ENCODE measurements at places on chromosomes 2 and 18. TPM values are rescaled to one million over a fixed set of nuclear protein-coding genes. Genes with fewer than 3 reads are reported as not detected.

DNA sequence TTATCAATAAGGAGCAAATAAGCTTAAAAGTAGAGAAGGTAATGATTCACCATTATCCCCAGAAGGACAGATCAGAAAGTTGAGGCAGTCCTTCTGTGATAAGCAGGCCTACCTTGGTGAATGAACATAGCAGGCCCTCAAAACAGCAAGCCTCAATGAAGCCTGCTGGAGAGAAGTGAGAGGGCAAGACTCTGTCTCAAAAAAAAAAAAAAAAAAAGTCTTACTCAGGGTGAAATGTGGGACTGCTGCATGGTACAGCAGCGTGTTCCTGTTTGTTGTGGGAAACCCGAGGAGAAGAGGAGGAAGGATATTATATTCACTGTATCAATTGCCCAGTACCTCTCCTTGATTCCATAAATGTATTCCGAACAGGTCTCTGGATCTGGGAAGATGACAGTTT, 8.7 kb upstream of the HAT1 start:
- DNase-seq = no peak

TAF1B gene
- 8.1 TPM for total RNA-seq

DNA sequence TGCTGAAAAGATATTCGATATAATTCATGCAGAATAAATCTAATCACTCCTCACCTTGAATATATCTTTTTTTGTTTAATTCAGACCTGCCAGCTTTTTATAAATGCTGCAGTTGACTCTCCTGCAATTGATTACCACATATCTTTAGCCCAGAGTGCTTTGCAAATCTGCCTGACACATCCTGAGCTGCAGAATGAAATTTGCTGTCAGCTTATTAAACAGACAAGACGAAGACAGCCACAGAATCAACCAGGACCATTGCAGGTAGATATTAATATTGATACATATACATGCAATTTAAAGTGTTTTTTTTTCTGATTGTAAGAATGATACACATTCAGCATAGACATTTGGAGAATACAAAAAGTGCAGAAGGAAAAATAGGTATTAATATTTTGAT, 35.6 kb upstream of the DYNC2LI1 start:
- DNase-seq = no peak

CAPN13 gene
- not detected for total RNA-seq

DNA sequence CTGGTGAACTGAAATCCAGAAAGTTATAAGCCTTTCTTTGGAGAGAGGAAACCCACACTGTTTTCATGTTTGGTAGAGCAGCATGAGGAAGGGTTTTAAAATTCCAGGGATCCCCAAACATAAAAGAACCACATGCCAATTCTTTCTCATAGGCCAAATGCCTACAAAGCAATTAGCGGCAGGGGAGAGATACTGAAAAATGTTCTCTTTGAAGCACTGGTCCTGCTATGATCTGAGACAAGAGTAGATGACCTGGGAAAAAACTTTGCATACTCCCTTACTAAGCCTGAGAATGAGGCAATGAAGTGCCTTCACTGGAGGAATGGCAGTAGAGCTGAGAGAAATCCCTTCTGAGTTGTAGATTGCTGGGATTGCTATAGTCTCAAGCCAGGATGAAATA, 1261.7 kb downstream of the DSC3 start:
- no peak for DNase-seq

GRCh38 chr18:47204908-47205522, 28.9 kb upstream of the IER3IP1 start:
- DNase-seq = no peak

- DNase-seq = no peak
These were observed 1.8 kb downstream of the NGEF start for GRCh38 chr2:233011268-233011650.

DNA sequence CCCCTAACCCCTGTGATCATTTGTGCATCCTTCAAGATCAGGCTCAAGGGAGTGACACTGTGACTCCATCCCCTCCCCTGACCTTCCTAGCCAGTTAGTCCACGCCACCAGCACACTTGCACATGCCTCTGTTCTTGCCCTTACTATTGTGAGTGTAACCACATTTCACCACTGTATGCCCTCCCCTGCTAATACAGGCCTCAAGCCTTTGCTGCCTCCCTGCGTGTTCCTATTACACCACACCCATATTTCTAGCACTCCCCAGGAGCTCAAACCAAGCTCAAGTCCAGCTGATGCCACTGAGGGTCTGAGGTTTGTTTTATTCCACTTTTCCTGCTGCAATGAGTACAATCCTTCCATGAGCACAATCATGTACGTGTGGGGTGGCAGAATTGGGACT, 288.9 kb upstream of the FBXO11 start:
- no peak for DNase-seq

DNA sequence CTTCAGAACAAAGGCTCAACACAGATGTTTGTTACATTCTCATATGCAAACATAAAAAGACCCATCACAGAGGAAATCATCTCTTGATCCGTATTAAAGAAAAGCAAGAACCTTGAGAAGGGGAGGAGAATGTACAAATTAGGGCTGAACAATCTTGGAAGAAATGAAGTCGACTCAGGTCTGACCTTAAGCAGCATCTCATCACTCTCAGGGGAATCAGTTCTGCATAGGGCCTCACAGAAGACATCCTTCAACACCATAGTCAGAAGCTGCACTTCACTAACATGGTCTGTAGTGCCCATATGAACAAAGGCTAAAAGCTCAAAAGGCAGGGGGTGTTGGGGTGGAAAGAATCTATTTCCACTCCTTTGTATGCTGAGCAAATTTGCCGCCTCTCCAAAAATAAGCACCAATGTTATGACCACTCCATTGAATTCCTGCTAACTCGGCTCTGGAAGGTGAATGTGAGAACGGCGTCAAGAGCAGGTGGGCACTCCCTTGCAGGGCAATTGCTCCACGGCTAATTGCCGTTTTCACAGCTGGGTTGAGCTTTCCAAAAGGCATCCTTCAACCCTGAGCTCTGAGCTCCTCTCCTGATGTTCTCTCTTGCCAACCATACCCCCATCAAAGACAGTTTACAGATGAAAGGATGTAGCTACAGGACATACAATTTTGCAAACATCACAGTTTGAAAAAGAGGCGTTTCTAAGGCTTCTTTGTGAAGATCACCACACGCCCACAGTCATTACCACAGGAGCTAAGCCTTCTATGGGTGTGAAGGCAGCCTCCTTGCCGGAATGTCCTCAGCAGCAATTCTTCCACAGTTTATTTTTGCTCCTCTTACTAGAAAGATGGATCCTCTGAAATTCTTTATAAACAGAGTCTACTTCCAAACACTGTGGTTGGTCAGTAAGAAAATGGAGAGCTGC, 10.0 kb downstream of the KLF7 start:
- DNase-seq = no peak

CD8B2 gene
- total RNA-seq = not detected

DNA sequence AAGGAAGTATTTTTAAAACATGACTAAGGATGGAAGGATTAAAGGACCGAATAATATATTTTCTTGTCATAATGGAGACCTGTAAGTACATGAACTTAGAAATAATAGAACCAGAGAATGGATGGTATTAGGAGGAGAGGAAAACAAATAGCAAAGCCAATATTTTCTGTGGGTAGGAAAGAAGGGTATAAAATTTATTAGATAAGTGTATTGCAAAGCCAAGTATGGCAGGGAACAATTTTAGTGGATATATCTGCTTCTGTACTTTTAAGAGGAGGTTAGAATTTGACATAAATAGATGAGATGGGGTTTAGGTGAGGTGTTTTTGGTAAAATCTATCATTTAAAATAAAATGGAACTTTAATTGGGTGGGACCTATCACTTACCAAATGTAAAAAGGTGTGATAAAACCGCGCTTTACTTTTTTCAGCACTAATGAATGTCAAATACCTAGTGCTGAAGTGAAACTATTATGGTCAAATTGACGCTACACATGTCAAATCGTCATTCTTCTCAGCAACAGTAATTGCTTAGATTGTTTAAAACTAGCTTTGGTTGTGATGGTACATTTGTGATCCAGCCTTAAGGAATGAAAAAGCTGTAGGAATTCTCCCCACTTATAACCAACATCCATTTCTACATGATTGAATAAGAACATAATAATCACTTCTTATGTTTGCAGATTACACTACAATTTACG, 78.1 kb upstream of the ZEB2 start:
- no peak for DNase-seq

MLPH gene
- total RNA-seq = 121 TPM

TUBA4B gene
- total RNA-seq = not detected

GRCh38 chr2:178177066-178177679, 17.1 kb upstream of the OSBPL6 start:
- no peak for DNase-seq

DNA sequence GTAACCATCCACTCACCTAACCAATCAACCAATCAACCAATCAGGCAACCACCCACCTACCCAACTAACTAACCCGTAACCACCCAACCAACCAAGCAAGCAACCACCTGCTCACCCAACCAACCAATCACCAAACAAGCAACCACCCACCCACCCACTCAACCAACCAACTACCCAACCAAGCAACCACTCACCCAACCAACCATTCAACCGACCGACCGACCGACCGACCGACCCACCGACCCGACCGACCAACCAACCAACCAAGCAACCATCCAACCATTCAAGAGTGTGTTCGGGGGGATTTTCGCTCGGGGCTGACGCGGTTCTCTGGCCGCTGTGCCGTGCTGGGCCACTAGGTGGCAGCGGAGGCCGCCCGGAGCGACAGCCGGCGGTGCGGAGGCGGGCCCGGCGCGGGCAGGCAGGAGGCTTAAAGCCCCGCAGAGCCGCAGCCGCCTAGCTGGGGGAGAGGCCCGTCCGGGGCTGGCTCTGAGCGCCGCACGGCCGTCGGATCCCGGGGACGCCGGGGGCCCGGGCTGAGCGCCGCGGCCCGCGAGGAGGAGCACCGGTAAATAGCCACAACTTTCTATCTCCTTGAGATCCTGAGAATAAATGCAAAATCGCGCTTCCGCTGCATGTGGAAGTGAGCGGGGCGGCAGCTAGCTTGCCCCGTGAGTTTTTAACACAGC, at the start of gene MC5R:
MC5R (plus strand) TSS at position 443 of the 689 bp plus-strand sequence. CDS start 1,617 bp downstream, outside the sequence.
- peak; percentile 70 for DNase-seq
